Dorsolateral prefrontal cortex (tissue), 122 donors: ENCODE measurements at places on chromosomes 6 and 20.

DNA sequence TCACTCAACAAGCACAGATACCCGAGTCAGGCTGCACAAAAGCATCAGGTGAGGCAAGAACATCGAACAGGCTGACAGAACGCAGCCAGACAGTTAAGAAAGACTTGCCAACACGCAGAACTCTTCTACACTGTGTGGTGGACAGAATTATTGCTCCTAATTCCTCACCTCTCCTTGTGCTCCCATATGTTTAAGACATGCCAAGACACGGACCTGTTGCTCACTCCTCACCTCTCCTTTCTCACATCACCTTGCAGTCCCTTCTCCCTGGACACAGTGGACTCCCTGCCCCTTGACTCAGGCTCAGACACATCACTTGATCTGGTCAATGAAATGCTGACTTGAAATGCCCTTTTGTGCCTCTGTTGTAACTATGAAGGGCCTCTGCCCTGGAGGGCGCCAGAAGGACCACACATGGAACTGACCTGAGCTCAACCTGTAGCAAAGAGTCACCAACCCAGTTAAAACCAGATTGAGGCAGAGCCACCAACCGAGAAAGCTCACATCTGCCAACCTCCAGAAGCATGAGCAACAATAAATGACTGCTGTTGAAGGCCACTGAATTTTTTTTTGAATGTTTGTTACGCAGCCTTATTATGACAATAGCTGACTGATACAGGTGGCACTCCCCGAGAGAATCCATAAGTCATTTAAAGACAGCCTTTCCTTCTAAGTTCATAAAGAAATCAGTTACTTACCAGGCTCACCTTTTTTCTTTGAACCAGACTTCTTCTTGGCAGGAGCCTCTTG lies 24.0 kb downstream of the RRBP1 start:
- no peak for DNase-seq

DNA sequence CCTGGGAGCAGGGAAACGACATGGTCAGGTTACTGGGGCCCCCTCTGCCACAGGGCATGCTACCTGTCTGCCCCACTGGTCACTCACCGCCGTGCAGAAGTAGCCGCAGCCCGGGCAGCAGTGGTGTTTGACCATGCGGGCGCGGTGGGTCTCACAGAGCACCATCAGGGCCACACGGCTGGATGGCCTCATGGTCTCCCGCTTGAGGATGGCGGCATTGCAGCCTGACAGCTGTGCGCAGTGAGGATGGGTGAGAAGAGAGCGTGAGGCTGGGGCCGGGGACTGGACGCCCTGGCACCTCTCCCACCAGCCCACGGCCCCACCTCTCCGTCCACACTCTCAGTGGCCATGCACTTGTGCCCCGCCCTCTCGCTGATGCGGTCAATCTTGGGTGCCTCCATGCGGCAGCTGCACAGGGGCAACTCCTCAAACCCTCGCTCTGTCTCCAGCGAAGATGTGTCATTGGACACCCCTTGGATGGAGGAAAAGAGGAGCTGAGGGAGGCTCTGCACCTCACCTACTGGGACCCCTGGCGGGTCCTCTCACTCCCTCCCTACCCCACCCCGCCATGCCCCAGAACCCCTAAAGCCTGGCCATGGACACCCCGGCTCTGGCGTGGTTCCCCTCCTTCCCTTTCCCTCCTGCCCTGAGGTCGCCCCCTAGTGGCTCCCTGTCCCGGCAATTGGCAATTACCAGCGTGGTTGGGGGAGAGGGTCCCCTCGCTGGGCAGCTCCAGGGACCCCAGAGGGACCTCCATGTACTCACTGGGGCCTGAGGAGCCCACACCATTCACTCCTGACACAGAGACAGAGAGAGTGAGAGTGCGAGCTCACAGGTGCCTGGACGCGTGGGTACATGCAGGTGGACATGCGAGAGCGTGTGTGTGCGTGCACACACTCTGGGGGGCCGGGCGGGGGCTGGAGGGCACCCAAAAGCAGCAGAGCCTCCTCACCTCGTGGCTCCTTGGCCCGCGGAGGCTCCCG lies 8.9 kb downstream of the EHMT2 start:
- no peak for DNase-seq

GRCh38 chr6:130215526-130215925 lies 7.2 kb downstream of the SAMD3 start:
- no peak for DNase-seq

- no peak for DNase-seq
These were observed 5.3 kb downstream of the LINC00237 start for GRCh38 chr20:21100578-21101452.

GRCh38 chr6:23477586-23477985 lies 648.4 kb upstream of the NRSN1 start:
- DNase-seq = no peak

- DNase-seq = no peak
These were observed 255.2 kb downstream of the CD109 start for GRCh38 chr6:73951183-73951582.

DNA sequence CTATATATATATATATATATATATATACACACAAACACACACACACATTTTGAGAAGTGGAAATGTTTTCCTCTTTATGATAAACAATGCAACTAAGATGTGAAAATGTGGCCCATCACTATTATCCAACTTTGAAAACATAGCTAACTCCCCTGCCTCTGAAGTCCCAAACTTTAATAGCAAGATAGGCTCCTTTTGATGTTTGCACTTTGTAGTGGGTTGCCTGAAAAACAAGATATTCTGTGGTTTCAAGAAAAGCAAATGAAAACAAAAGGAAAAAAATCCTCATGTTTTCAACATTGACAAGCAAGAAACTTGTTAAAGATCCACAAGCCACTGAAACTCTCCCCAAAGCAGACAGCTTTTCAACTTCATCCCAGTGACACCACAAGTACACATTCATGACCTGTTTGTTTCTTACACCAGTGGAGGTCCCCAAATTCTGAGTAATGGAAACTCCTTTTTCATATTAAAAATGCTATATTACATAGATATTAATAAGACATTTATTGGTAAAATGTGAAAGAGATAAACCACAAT lies 90.0 kb downstream of the IPCEF1 start:
- DNase-seq = no peak
